ENCODE measurements at places on chromosomes 1 and 21.

DNA sequence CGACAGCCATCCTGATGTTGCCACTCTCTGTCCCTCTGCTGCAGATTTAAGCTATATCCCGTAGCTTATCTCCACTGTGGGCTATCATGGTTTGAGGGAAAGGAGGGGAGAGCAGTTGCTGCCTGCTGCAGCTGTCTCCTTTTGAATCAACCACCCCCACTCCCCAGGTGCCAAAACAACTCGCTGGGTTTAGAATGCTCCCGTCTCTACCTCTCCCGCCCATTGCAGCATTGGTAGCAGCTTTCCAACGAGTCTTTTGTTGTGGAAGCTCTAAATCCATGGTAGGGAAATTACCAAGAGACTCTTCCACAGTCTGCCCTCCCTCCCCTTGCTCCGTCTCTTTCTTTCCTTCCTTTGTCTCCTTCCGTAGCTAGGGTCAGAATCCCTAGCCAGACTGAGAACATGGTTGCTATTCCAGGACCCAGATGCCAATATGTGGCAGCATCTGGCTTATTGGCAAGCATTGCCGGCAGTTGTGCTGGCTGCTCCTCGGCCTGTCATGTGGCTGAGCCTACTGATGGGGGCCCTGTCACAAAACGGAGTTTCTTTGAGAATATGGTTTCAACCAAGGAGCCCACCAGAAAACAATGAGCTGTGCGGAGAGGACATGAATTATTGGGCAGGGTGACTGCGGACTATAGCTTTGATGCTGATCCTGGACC is 230.7 kb downstream of the RPS6KC1 start:
- no peak for DNase-seq

- no peak for DNase-seq
Observed at GRCh38 chr1:198160222-198160621, 3.4 kb downstream of the NEK7 start.

DNA sequence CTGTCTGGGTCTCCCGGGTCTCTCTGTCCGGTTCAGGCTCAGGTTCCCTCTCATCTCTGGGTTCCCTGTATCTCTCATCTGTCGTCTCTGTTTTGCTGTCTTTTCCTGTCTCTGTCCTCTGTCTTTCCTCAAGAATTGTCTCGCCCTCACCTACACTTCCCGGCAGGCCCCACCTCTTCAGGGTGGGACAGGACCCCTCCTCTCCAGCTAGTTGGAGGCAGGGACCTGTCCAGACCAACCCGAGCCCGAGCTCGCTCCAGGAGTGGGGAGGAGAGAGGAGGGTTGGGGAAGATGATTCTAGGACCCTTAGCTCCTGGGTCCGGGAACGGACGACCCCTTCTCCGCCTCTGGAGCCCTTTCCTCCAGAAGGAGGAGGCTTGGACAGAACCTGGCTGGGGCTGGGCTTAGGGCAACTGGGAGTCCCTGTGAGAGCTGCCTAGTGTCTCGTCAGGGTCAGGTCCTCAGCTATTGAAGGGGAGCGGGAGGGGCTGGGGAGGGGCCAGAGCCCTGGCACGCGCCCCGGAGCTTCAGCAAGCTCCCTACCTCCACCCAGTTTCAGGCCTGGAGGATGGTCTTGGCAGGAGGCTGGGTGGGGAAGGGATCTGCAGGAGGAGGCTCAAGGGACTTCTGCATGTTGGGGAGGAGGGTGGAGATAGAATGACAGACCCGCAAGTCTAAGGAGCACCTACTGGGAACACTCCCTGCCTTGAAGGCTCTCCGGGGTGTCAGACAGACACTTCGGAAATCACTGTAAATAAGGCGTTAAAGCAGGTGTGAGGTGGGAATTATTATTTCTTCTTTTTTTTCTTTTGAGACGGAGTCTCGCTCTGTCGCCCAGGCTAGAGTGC is 26.3 kb upstream of the EPB41 start:
- no peak for DNase-seq

DNA sequence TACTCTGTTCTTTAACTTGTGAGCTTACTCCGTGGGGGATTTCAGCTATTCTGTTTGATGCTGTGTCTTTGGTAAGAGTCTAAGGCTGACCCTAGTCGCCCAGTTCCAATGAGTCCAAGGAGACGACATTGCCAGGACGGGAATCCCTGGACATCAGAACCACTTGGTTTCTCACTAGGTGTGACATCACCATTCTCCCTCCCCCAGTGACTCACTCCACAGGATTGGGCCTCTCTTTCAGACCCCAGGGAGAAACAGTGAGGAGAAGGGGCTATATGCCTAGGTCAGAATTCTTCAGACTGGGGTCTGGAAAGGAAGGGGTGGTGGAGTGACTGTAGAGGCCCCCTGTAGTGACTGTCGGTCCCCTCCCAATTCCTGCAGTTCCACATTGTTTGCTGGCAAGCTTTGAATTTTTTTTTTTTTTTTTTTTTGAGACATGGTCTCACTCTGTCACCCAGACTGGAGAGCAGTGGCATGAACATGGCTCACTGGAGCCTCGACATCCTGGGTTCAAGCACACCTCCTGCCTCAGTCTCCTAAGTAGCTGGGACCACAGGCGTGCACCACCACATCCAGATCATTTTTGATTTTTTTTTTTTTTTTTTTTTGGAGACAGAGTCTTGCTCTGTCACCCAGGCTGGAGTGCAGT is 21.3 kb downstream of the ALPL start:
- no peak for DNase-seq

DNA sequence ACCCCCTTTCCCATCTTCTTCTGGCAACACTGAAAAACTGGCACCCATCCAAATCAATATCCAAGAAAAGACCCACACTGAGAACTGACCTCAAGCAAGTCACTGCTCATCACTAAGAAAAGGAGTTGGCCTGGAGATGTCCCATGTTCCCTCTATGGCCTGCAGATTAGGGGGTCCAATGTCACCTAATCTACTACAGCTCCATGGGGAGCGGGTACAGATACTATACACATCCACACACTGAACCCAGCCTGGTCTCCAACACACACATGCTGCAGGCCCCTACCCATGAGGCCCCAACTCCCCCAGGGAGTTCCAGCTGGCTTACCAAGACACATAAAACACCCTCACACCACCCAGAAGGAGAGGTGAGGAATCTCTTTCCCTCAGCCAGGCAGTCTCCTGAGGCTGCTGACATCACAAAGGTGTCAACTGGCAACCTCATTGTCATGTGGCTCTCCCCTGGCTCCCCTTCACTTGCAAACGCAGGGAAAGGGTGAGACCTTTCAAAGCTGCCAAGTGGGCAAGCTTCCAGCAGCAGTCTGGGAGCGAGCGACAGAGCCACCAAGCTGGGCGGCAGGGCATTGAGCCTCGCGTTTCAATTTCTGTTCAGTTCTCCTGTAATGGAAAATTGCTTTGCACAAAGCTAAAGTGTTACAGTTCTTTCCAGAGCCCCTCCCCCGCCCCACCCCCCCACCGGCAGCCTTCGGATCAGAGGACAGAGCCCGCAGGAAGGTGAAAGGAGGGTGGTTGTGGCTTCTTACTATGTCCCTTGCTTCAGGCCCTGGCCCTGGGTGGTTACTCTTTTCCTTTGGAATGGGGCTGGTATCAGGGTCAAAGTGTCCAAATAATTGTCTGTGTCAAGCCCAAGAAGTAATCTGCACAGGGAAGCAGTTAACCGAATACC is at the start of gene LRRC52:
TSS of gene LRRC52 (plus strand) at position 469 of the 907 bp plus-strand sequence. CDS start at position 766, 297 bp downstream.
- DNase-seq: no peak

GRCh38 chr1:17609529-17609928 is 70.0 kb downstream of the ARHGEF10L start:
- no peak for DNase-seq

GRCh38 chr21:42231756-42232155 is 12.8 kb downstream of the ABCG1 start:
- DNase-seq: no peak

DNA sequence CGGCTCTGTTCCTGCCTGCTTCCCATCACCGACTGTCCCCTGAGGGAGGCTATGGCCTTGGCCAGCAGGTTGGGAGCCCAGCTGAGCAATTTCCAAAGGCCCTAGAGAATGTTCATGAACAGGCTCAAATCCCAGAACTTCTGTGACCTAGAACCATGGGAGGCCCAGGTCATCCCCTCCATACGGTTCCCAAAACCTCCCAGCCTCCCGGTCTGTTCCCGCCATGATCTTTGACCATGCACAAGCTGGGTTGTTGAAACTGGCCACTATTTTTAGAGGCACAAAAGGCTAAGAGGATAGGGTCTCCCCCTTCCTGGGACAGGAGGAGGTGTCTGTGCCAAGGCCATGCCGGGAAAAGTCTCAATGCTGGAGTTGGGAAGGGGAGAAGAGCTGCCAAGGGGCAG is 27.5 kb downstream of the EPHA2 start:
- DNase-seq: no peak

DNA sequence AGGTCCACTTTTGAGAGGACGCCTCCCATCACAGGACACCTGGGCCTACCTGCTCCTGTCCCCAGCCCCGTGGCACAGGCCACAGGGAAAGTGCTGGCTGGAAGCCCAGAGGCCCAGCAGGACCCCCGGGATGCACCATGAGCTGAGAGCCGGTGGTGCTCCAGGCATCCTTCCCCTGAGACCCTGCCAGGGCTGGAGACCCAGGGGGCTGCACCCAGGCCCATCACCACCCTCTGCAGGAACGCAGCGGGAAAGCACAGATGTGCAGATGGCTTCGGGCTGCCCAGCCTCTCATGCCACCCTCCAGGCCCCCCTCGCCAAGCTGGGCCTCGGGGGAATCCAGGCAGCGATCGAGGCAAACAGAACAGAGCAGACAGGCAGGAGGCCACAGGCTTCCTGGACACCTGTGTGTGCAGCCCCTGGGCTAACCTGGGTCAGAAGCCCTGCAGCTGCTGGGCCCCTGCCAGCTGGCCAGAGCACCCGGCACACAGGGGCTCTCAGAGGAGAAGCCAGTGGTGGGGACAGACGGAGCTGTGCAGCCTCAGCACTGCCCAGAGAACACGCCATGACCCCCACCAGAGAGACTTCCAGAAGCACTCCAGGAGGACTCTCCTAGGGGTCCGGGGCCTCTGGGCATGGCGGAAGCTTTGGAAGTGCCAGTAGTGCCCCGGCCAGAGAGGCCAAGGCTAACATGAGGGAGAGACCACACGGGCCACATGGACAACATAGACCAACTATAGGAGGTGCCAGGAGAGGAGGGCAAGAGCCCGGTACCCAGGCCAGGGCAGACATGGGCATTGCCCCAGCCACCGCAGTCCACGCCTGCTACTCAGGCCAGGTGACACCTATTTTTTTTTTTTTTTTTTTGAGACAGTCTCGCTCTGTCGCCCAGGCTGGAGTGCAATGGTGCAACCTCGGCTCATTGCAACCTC is 71.4 kb downstream of the ARHGEF16 start:
- DNase-seq: no peak

DNA sequence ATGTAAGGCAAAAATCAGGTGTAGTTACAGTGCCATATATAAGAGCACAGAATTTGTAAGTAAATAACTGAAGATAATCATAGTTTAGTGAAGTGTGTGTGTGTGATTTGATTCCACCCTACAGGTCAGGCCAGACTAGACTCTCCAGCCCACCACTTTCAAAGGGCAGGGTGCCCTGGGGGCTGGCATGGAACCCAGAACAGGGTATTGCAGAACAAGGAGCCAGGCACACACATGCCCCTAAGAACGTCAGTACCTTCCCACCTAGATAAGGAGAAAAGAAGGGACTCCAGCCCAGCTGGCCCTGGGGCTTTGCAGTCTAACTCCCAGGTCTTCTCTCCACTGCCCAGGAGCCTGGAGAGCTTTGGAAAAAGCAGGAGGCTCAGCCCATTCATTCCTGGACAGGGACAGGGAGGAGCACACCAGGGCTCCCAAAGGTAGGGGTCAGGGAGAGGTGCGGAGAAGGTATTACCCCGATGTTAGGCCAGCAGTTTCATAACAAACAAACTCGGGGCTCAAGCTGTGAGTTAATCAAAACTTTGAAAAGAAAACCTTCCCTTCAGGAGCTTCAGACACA is 149.7 kb upstream of the VANGL1 start:
- DNase-seq: no peak

DNA sequence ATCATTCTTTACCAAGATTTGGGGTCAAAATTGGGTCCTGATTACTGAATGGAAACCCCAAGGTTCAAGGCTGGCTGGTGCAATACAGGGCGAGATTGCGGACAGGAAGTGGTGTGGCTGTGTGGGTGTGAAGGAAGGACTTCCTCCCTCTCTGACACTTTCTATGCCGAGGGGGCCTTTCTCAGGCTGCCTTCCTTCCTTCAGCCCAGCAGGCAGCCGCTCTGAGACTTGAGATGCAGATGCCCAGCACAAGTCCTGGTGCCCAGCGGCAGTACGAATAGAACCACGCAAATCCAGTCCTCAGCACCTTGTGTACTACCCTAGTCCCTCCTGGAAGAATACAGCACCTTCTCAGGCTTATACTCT is 16.3 kb downstream of the BATF3 start:
- DNase-seq: peak; percentile 97

GRCh38 chr1:212471891-212472675 is 39.4 kb downstream of the NENF start:
- DNase-seq: no peak

GRCh38 chr1:199356561-199356960 is 670.9 kb upstream of the NR5A2 start:
- no peak for DNase-seq

DNA sequence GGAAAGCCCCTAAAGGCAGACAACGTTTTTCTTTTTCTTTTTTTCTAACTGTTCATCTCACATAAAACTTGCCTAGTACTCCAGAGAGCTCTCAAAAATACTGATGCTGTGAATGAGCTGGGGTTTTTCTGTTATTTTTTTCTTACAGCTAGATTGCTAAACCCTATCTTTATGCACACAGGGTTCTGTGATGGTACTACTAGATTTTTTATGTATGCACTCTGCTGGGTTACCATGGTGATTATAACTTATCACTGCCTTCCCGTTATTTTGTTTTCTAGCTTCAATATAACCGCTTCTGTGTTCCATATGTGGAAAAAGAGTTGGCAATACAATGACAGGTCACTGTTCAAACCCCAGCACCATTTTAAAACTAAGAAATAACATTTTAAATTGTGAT is 43.7 kb upstream of the KCNK1 start:
- DNase-seq: no peak

GRCh38 chr1:171622152-171622462 is at the start of gene MYOCOS:
TSS of gene MYOCOS (plus strand) at chr1:171622243. CDS start at chr1:171623884, 1,641 bp downstream.
- DNase-seq: no peak

DNA sequence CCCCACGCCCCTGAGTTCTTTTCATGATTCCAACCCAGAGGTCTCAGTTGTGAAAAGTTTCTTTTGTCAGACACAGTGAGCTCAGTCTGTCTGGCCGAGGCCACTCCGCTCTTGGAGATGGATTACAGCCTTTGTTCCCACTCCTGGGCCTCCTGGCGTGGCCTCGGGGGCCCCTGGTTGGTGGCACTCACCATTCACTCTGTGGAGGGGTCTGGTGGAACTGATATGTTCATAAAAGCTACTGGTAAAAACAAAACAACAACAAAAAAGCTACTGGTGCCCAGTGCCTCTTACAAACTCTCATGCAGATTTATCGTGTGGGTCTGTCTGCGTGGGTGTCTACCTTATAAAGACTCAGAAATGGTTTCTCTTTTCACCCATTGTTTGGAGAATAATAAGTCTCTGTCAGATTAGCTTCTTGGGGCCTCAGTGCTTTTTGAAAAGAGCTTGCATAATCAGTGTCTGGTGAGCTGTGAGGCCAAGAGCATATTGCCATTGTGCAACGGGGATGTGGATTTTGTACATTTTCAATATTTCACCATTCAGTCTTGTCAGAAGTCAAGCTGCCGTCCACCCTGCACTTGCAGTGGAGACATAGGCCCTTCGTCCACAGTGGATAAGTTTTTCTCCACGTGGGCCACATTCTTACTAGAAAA is 86.7 kb downstream of the GALNT2 start:
- DNase-seq: no peak
